T-helper 2 cell treated with Interferon-gamma antibody and Interleukin-4, amounts not matched to agents 5 μg/mL and 100 μg/mL, for 36 hours (primary cell): ENCODE measurements at places on chromosomes 1 and 21.

- DNase-seq: no peak
Measured at GRCh38 chr1:231683439-231684165, 57.0 kb downstream of the DISC1 start.

- DNase-seq: no peak
Measured at GRCh38 chr1:118990513-118991152, 2.5 kb upstream of the TBX15 start.

DNA sequence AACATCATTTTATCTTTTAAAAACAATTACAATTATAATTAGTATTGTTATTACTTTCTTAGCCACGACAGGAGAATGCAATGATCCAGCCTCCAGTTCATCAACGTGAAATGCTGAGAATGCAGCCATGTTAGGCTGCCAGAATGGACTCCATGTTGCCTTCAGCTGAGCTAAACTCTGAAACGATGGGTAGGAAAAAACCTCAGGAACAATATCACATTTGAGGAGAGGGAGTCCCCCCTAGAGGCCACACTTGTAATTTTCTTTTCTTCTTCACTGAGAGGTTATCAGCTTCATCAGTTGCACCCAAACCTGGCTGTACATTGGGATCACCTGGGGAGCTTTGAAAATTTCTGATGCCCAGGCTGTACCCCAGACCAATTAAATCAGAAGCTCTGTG is 34.6 kb upstream of the DNAH14 start:
- DNase-seq: no peak

DNA sequence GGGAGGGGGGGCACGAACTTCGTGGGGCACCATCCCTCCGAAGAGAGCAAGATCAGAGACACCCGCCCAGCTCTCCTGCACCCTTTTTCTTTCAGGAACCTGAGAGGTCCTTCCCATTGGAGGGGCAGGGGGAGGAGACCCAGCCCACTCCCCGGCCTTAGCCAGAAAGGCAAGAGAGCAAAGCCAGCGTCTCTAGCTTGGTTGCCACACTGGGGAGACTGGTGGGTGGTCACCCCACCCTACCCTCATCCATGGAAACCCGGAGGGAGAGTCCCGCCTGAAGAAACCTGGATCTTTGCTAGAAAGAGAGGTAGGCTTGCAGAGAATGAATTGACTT is 246 bp downstream of the ATP2B4 start:
- no peak for DNase-seq

- DNase-seq: no peak
Measured at GRCh38 chr1:18721041-18721440, 90.4 kb downstream of the PAX7 start.

- DNase-seq: peak; percentile 61
Measured at GRCh38 chr1:31605908-31606427, 11.5 kb upstream of the HCRTR1 start.

- no peak for DNase-seq
Measured at GRCh38 chr21:41768437-41769042, 1.7 kb upstream of the RIPK4 start.

GRCh38 chr1:197342044-197342565 is 74.1 kb downstream of the CRB1 start:
- no peak for DNase-seq

- no peak for DNase-seq
Measured at GRCh38 chr1:247293047-247293446, 37.2 kb downstream of the VN1R5 start.

- no peak for DNase-seq
Measured at GRCh38 chr1:230165536-230165935, 98.5 kb downstream of the GALNT2 start.

DNA sequence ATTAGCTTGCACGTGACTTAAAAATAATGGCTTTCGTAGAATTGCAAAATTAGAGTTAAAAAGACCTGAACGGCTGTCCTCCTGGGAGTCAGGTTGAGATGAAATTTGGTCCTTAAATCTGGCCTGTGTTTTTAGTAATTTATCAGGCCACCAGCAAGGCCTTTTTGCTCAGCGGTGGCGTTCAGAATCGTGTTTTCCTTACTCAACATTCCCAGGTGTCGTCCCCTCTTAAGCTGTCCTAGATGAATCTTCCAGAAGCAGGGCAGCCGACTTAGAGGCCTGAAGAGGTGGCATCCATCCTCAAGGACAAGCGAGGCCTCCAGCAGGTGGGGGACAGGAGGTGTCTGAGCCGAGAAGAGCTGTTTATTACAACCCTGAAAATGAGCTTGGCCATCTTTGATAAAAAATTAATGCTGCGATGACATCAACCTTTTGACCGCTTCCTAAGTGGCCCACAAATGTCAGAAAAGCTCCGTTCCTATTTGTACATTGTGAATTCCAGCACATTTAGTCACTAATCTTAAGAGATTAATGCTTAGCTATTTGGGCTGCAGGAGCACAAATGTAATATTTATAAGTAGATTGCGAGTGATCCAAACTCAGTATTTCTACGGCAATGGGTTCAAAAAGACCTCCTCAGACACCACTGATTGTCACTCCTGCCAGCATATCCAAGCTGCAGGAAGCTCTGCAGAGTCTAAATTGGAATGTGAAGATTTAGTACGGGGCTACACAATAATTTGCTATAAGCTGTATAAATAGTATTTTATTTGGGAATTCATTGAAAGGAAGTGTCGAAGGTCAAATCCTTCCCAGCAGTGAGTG is 344.1 kb upstream of the VAMP3 start:
- no peak for DNase-seq

DNA sequence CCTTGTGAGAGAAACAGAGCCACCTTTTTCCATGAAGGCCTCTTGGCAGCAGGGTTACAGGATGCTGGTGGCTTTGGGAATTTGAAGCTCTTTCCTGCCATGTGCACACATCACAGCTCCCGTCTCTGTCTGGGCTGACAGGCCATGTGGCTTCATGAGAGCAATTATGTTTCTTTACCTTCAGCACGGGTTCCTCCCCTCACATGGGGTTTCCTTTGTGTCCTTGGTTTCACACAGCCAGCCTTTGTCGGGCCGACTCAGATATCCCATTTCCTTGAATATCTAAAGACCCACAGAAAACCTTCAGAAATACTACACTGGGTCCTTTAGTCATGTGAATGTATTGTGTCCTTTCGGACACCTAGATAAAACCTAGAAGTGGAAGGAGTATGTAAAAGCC is 7.1 kb downstream of the CLIC6 start:
- DNase-seq: no peak

DNA sequence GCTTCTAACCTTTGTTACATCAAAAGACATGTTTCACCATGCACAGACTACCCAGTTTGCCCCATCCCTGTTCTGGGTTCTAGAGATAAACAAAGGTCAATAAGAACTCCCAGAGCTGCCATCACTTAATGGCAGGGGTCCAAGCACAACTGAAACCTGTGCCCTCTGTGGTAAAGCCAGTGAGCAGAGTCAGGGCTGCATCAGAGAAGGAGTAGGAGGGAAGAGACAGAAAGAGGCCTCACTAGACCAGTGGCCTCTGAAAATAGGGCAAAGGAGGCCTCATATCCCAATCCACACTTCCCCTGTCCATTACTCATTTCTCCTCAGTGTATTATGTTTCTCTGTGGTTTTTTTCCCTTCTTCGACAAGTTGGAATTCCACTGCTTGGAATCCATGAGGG is 10.2 kb downstream of the ATP1A2 start:
- DNase-seq: no peak

GRCh38 chr21:34157521-34157920 is 84.1 kb downstream of the MRPS6 start:
- DNase-seq: no peak

GRCh38 chr1:114145504-114146151 is 8.0 kb downstream of the SYT6 start:
- no peak for DNase-seq

GRCh38 chr1:161956097-161956496 is 67.6 kb downstream of the OLFML2B start:
- no peak for DNase-seq

DNA sequence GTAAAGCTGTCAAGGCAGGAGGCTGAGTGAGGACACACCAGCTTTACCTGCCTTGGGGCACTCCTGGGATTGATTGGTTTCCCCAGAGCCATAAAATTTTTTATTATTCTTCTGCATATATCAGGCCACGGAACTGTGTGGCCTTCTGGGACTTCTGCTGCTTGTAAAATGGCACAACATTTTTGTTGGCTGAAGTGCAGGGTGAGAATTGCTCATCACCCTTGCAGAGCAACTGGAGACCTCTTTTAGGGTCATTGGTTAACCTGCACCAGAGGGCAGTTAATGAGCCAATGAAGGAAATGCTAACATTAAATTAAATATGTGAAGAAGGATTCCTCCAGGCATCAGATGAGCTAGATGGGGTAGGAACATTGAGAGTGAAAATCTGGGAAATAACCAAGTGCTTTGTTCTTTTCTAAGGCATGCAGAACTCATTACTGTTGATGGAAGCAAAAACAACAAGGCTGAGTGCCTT is 87.7 kb downstream of the LTN1 start:
- DNase-seq: no peak

GRCh38 chr1:31182352-31182751 is 57.3 kb downstream of the NKAIN1 start:
- peak; percentile 47 for DNase-seq

DNA sequence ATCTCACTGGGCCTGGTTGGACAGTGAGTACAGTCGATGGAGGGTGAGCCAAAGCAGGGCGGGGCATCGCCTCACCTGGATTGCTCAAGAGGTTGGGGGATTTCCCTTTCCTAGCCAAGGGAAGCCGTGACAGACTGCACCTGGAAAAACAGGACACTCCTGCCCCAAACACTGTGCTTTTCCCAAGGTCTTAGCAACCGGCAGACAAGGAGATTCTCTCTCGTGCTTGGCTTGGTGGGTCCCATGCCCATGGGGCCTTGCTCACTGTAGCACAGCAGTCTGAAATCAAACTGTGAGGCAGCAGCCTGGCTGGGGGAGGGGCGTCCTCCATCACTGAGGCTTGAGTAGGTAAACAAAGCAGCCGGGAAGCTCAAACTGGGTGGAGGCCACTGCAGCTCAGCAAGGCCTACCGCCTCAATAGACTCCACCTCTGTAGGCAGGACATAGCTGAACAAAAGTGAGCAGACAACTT is 11.3 kb downstream of the C1orf105 start:
- DNase-seq: no peak

GRCh38 chr1:1890506-1891348 is at the start of gene GNB1:
Gene GNB1 (minus strand): TSS chr1:1891087. CDS start chr1:1825453, 65,634 bp downstream.
- DNase-seq: peak; percentile 89

- peak; percentile 30 for DNase-seq
Measured at GRCh38 chr1:22420455-22421053, 31.1 kb upstream of the ZBTB40 start.

GRCh38 chr1:29218223-29218622 is 12.5 kb downstream of the MECR start:
- no peak for DNase-seq

GRCh38 chr1:206693029-206693428 is 8.3 kb downstream of the MAPKAPK2 start:
- no peak for DNase-seq

GRCh38 chr1:19120070-19120469 is 90.0 kb downstream of the UBR4 start:
- no peak for DNase-seq

- DNase-seq: no peak
Measured at GRCh38 chr1:180096584-180097325, 57.9 kb upstream of the QSOX1 start.

DNA sequence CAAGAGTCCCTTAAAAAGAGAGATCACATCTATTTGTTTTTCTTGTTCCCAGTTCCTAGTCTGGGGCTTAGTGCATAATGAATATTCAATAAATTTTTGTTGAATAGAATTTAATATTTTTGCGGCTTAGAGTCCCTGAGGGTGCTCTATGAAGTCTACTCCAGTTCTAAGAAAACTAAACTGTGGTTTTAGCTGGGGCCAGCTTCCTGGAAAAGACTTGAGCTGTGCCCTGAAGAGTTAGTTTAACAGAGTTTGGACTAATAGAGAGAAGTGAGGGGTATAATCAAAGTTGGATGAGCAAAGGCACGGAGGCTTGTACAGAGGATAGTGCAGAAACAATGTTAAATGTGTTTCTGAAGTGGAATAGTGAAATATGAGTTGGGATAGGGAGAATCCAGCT is 168.9 kb downstream of the FASLG start:
- DNase-seq: no peak

DNA sequence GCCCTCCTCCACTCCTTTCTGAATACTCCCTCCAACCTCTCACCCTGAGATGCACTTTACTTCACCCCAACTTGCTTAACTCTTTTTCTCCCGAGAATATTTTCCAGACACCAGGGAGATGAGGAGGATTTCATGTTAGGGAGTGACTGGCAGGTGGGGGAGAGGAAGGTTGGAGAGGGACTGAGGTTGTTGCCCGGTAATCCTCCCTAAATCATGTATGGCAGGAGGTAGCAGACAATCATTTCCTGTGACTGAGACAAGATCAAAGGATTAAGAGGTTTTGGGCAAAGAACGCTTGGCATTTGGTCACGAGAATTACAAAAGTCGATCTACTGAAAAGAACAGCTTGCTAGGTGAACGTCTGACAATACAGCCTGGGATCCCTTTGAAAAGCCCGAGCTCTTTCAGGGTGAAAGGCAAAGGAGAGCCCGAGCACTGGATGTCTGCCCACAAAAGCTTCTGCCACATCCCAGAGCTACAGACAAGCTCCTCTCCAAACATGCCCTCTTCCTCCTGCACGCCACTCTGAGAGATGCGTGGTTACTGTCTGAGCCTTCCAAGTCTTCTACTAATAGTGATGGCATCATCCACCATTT is 154.1 kb downstream of the DAB1 start:
- DNase-seq: no peak

- no peak for DNase-seq
Measured at GRCh38 chr1:111937147-111937725, 52.2 kb downstream of the KCND3 start.

GRCh38 chr1:19910650-19911049 is 12.8 kb downstream of the PLA2G2E start:
- no peak for DNase-seq

- DNase-seq: no peak
Measured at GRCh38 chr1:178092878-178093493, 918 bp upstream of the RASAL2 start.

DNA sequence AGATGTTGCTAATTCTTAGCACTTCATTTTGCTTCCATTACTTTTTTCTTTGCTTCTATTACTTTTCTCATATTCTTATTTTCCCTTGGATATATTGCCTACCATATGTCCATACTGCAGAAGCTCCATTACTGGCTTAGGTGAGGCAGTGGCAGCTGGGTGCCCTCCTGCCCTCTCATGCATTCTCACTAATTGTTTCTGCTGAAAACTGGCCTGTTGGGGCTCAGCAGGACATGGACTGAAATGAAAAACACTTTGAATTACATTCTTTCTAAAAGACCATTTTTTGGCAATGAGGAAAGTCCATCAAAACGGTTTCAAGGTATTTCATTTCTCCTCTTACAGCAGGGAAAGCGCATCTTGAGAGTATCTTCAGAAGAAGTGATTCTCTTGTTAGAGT is 122.9 kb downstream of the MAST2 start:
- DNase-seq: no peak
